ENCODE measurements at places on chromosomes 13 and 19. TPM values are rescaled to one million over a fixed set of nuclear protein-coding genes. Genes with fewer than 3 reads are reported as not detected.
A peak's percentile ranks its signal among the peaks of the same experiment; 100 is the strongest.

The ANGPTL8 gene
- total RNA-seq, result not detected

The KLK4 gene
- not detected for total RNA-seq

The PTPRH gene
- not detected for total RNA-seq

The SLC25A42 gene
- total RNA-seq, result 10.4 TPM

The KCNJ14 gene
- 1.1 TPM for total RNA-seq

The SKA3 gene
- total RNA-seq, result 53.7 TPM

The CACNG6 gene
- total RNA-seq, result not detected

The ZNF728 gene
- total RNA-seq, result not detected

The ZNF600 gene
- 10.6 TPM for total RNA-seq

DNA sequence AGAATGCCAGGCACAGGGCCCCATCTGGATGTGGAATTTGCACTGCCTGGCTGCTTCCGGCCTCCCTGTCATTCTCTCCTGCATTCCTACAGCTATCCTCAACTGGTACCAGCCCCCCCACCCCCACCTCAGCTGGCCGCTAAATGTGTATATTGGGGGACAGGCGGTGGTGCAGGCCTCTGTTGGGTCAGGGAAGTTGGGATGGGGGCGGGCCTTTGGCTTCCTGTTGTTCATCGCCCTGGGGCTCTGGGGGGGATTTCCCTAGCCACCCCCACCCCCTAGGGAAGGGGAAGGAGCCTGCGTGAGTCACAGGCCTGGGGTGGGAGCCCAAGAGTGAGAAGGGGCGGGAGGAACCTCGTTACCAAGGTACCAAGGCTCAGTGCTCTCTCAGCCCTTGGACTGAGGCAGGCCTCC lies 10.6 kb downstream of the POU2F2 start:
- DNase-seq, result peak; percentile 93

DNA sequence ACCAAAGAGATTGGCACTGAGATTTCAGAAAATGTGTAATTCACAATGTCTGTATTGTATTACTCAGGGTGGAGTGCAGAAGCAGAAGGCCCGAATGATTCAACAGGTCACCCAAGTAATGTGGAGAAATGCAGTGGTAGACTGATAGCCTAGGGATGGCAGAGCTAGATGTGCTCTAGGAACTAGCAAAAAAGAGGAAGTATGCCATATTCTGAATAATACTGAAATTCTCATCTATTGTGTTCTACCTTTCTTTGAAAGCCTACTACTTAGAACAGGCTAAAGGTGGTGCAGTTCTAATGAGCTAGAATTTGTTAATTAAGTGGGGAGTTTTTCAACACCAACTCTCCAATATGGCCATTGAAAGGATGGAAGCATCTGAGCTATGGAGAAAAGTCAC lies 1449.8 kb upstream of the MIR17HG start:
- DNase-seq, result no peak

- DNase-seq, result no peak
Observed at GRCh38 chr19:10152100-10152499, 32.4 kb upstream of the EIF3G start.

DNA sequence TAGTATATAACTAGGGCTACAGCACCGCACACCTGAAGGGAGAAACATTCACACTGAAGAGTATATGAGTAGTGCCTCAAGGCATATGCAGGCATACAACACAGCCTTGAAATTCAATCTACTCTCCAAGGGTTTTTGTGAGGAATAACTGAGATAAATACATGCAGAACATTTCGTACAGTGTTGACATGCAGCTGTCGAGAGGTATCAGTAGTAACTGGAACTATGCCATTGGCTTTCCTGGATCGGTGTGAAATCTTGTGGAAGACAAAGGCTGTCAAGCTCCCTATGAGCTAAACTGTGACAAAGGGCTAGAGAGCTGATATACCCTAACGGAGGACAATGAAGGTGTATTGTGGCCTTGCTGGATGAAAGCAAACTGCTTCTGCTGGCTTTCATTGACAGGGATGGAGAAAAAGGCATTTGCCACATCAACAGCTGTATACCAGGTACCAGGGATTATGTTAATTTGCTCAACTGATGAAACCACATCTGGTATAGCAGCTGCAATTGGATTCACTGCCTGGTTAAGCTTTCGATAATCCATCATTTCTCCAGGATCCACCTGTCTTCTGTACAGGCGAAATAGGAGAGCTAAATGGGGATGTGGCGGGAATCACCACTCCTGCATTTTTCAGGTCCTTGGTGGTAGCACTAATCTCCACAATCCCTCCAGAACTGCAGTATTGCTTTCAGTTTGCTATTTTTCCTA lies 16.3 kb downstream of the MTRF1 start:
- DNase-seq, result no peak

GRCh38 chr13:26222520-26223046 lies 469 bp upstream of the RNF6 start:
- DNase-seq, result no peak

DNA sequence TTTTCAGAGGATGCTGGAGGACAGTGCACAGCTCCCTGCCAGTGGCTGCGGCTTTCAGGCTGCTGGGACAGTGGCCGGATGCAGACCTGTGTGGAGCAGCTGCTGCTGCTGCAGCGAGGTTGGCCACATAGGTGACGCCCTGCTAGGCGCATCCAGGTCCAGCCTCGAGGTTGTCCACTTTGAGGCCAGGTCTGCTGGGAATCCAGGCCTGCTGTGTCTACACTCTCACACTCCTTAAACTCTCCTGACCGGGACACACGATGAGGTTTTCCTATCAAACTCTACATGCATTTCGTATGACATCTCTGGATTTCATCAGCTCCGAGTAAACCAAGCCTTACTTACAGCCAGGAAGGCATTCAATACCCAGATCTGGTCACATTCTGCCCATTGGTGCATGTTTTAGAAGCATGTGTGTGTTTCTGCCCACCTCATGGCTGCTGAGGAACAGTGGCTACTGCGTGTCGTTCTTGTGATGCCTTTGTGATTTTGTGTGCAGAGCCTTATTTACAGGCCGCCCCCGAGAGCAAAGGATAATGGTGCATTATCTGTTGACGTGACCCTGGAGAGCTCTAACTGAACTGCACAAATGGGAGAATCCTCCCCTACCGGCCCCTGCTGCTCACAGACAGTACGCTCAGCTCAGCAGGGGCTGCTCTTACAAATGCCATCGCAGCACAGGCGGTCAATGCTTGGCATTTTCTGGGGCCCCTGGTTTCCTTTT lies 12.3 kb upstream of the MCF2L start:
- DNase-seq, result no peak

GRCh38 chr13:108850691-108851090 lies 221.3 kb downstream of the MYO16 start:
- no peak for DNase-seq

DNA sequence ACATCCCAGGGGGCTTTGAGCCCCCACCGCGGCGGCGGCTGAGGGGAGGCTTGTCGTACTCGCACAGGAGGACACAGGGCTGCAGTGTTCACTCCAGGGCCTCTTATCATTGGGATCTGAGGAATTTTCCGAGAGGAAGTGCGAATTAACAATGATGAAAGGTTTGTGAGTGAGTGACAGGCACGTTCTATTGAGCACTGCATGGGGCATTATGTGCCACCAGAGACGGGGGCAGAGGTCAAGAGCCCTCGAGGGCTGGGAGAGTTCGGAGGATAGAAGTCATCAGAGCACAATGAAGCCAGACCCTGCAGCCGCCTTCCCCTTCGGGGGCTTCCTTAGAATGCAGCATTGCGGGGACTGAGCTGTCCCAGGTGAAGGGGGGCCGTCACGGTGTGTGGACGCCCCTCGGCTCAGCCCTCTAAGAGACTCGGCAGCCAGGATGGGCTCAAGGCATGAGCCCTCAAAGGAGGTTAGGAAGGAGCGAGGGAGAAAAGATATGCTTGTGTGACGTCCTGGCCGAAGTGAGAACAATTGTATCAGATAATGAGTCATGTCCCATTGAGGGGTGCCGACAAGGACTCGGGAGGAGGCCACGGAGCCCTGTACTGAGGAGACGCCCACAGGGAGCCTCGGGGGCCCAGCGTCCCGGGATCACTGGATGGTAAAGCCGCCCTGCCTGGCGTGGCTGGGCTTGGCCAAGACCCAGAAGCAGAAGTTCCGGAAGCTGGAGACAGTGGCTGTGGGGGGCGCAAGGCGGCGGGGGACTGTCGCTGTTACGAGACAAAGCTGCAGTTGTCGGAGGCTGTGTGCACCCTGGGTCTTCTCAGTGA lies 53.9 kb downstream of the MCF2L start:
- no peak for DNase-seq

DNA sequence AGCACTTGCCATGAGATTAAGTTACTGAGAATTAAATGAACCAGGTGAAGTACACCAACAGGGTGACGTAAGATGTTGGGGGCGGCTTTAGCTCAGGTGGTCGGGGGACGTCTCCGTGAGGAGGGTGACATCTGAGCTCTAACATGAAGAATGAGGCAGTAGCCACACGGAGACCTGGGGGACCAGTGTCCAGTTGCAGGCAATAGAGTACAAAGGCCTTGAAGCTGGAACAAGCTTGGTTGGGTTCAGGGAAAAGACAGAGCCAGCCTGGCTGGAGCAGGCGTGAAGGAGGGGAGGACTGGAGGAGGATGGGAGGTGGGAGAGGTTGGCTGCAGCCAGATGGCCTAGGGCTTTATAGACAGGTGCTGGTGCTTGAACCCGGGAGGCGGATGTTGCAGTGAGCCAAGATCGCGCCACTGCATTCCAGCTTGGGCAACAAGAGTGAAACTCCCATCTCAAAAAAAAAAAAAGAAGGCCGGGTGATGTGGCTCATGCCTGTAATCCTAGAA lies 1.6 kb downstream of the SPINT2 start:
- no peak for DNase-seq

DNA sequence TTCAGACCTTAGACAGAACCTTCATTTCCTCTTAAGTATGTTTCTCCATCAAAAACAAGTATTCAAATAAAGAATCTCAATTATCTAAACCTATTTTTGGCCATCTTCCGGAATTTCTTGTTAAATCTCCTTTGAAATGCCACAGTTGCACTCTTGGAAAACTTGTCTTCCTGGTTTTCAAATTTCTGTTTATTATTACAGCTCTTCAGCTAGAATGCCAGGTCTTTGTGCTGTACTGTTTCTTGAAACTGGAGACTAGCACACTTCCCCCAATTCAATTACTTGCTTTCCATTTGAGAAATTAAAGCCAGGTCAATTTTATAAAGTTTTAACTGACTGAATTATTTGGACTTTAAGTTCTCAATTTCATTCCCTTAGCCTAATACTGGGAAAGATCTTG lies 10.2 kb downstream of the KCNRG start:
- no peak for DNase-seq

DNA sequence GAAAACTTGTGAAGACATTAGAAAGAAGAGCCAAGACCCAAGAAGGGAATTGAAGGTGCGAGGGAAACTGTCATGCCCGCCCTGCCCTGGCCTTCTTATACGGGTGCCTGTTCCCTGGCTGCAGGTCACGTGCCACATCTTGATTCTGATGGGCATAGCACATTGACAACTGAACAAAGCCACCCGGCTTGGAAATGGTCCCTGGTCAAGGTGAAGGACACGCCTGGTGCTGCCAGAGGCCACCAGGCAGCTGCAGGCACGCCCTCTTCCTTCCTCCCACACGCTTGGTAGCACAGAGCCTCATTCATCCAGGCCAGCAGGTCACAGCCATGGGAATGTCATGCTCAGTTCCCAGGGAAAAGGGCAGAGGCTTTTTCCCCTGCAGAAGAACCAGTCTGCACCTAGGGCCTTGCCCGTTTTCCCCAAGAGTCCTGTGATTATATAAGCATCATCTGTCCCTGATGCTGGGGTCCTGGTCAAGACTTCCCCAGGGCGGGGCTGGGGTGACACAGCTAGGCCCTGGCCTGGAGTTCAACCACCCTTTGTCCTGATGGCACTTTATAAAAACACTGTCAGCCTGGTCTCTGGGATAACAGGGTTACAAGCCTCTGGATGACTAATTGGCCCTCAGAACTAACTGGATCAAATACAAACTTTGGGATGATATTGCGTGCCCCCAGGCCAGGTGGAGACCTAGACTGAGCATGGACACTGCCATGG lies 56.0 kb downstream of the CDADC1 start:
- DNase-seq, result no peak

DNA sequence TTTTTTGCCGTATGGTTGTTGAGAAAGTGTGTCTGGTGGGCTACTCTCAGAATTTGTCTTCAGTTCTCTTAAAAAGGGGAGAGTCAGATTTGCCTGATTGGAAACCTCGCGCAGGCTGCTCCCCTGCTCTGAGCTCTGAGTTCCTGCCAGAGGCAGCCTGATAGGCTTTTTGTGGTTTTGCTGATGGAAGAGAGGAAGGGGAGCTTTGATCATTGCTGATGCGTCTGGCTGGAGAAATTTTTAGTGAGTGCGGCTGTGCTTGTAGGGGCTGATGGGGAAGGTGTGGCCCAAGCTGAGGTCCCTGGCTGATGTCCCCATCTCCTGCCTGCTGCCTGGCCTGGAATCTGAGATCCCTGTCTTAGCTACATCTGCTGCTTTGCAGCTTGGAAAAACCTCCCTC lies 2.8 kb downstream of the CHST8 start:
- no peak for DNase-seq

- DNase-seq, result no peak
Observed at GRCh38 chr19:45051929-45052579, 13.2 kb downstream of the CLASRP start.

- DNase-seq, result no peak
Observed at GRCh38 chr13:81275666-81276258, 934.8 kb upstream of the SPRY2 start.

GRCh38 chr13:23963947-23964346 lies 66.6 kb upstream of the C1QTNF9B start:
- no peak for DNase-seq

DNA sequence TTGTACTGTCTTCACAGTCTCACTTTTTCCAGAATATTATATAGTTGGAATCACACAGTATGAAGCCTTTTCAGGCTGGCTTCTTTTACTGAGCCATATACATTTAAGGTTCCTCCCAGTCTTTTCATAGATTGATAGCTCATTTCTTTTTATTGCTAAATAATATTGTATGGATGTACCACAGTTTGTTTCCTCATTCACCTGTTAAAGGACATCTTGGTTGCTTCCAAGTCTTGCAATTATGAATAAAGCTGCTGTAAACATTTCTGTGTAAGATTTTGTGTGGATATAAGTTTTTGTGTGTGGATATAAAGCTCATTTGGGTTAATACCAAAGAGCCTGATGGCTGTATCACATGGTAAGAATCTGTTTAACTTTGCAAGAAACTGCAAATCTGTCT lies 24.5 kb upstream of the CYP2A7 start:
- DNase-seq, result no peak

- DNase-seq, result peak; percentile 58
Observed at GRCh38 chr19:17076543-17076991, 990 bp downstream of the MYO9B start.

GRCh38 chr13:46303742-46304385 lies 83.2 kb downstream of the RUBCNL start:
- no peak for DNase-seq

DNA sequence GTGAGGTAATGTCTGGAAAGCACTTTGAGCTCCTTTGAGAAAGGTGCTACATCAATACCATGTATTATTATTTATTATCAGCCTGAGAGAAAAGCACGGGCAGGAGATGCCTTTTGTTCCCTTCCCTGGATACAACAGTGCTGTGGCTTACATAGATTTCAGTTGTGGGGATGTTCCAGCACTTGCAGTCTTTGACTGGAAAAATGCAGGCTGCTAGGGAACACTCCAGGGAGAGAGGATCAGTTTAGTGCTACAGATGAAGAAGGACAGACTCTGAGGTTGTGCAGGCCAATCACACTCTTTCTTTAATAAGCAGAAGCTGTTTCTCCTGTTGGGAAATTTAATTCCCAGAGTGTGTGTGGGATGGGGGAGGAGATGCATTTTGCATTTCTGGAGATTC lies 94.5 kb upstream of the OBI1 start:
- DNase-seq, result no peak

GRCh38 chr19:30444253-30444671 lies 72.1 kb downstream of the ZNF536 start:
- DNase-seq, result no peak
